AG08395 (cell line): ENCODE measurements at places on chromosomes 3 and 15.

- DNase-seq, result no peak
These were observed 45.7 kb downstream of the MORC1 start for GRCh38 chr3:109072194-109072593.

DNA sequence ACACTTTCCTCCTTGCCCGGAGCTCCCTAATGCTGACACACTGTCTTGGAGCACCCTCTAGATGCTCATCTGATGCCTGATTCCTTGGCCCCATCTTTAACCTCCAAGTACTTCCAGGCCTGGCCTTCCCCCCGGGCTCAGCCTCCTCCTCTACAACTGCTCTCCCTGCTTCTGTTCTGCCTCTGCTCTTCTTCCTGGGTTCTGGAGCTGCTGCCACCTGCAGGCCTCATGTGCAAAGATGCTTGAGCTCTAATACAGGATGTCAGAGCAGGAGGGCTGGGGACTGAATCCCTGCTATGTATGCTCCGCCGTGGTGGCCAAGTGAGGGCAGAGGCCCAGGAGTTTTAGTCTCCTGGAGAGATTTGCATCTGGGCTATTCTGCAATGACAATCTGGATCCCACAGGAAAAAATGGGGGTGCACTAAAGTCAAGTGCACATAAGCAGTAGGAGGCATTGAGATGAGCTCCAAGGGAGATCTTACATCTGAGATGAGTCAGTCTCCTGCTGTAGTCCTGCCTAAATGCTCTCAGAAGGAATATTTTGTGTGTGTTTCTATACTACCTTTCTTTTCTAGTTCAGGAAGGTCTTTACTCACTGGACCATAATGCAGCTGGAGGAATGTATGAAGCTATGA is 296.3 kb downstream of the UACA start:
- peak; percentile 78 for DNase-seq

- DNase-seq, result no peak
These were observed 62.2 kb downstream of the MB21D2 start for GRCh38 chr3:192855434-192855833.

DNA sequence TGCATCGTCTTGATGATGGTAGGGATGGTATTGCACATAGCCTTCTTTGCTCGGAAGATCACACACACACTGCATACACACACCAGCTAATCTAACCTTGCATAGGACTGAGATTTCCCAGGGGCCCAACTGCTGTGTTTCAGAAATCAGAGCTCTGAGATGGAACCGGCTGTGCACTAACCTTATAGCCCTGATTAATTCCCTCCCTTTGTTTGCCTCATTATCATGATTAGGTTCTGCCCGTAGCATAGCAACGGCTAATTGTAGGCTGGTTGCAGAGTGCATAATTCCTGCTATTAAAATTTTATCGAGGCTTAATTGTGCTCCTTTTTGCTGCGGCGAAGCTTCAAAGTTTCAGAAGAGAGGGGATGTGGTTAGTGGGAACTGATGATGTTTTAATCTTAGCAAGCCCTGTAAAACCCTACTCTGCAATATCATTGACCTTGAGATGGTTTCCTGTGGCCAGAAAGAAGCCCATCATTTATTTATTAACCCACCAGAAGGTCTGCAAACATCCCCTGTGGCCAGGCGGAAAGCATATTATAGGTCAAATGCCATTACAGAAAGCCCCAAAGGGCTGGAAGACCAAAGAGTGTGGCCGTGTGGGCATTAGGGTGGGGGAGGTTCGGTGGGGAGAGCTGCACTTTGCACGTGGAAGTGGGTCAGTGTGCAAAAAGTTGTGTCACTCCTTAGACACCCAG is 56.2 kb upstream of the GLCE start:
- no peak for DNase-seq

- DNase-seq, result peak; percentile 19
These were observed 26.6 kb downstream of the MASP1 start for GRCh38 chr3:187264911-187265310.

DNA sequence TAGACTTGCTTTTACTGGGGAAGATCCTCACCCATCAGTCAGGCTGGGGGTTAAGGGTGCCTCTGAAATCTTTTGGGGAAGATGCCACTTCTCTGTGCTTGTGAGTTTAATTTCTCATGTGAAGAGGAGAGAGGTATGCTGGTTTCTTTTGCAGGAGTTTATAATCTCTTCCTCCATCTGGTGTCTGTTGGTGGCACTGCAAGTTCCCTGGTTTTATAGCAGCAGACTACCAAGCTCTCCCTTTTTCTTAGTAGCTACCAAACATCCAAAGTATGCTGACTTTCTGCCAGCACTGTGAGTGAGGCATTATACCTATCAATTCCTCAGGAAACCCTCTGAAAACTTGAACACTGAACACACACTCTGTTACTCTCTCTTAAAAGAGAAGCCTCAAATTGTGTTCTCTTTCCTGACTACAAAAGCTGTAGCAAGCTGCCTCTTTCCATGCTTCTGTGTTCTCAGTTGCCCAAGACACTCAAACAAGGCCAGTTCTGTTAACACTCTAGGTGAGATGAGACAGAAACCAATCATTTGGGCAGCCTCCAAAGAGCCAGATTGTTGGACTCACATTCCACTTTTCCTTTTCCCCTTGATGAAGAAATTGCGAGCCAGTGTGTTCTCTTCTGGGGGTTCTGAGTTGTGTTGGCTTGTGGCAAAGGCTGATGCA is 299.5 kb downstream of the GAP43 start:
- peak; percentile 54 for DNase-seq

DNA sequence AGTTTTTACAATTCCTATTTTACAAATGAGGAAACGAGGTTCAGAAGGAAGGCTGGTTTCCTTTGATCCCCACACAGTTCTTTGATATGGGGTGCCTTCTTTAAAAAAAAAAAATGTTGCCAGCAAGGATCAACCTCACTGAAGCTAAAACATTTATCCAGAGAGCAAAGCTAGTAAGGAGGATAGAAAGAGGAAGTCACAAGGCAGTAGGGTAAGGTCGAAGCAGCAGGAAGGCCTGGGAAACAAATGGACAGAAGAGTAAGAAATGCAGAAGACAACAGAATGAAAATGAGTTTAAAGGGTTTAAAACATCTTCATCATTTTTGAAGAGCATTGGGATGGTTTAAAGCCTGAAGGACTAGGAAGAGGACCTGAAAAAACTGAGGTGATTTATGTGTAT is 30.6 kb upstream of the CP start:
- DNase-seq, result no peak

DNA sequence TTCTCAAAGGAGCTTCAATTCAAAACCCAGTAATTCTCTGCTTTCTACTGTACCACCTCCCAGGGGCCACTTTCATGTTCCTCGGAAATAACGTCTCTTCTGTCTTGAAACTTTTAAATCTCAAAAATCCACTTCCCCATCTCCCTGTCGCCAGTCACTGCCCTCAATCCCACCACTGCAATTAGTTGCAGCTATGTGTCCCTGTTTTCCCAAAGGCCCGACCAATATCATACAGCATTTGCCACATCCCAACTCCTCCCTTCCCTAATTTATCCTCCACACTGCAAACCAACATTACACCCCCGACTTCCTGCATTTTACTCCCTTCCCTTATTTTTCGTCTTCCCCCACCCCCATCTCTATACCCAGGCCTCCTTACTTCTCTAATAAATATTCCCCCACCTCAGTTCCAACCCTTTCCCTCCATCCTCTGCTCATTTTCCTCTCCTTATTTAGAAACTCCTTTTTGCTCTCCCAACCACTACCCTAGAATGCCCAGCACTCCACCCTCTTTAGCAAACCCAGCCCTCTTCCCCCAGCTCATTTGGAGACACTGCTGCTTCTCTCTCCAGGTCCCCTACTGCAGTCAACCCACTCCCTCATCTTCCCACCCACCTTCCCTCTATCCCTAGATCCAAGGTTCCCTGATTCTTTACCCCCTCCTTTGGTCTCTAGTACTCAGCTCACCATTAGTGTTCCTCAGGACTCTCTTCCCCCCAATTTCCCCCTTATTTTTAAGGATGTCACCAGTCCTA is 1.1 kb downstream of the NPTN start:
- peak; percentile 54 for DNase-seq

DNA sequence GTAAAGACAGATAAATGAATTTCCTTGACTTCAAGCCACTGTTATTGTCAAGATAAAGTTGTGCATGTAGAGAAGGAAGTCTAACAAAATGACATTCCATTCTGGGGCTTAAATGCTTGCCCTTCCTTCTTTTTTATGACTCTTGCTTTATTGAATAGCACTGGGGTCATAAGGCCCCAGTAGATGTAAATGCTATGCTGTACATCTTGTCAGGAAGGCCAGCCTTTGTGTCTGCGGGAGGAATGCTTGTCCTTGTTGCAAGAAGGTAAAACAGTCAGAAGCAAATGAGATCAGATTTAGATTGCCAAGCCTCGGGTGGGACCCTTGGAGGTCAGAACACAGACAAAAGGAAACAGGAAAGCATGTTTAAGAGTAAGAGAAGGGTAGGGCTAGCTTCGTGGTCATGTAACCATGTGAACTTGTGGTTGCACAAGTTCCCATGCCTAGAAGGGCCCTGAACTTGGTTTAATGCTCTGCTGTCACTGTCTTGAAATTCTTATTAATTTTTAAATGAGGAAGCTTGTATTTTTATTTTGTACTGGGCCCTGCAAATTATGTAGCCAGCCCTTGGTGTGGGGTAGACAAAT is 81.5 kb downstream of the PPM1L start:
- no peak for DNase-seq

DNA sequence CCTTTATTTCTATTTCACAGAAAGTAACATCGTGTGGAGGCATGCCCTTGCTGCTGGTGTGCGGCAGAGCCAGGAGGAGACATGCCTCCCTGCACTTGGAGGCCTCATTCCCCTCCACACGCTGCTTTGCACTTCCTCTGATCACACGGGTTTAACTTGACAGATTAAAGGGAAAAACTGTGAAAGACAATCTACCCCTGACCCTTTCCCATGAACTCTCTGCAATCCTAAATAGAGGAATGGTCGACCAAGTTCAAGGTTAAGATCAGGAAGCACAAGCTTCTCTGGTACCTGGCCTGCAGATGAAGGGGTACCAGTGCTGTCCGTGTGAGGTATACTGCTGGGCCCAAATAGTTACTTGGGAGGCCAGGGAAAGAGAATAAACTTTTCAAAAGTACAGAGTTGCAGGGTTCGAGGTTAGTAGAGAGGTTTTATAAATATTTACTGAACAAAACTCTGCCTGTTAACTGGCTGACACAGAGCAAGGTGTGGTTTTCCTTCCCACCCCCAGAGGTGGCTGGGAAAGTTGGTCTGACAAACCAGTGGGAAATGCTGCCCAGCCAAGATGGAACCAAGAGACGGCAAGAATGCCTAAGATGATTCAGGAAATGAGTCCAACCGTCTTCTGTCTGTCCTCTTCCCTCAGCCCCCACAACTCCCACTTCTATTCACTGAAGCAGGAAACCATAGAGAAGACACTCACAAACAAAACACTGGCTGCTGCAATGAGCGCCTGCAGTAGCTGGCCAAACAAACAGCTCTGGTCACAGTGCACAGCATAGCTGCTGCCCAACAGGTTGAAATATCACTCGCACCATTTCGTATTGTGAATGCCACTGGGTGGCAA is 79.6 kb downstream of the IGF2BP2 start:
- peak; percentile 74 for DNase-seq

- no peak for DNase-seq
These were observed 20.7 kb downstream of the GRIP2 start for GRCh38 chr3:14519406-14519805.

DNA sequence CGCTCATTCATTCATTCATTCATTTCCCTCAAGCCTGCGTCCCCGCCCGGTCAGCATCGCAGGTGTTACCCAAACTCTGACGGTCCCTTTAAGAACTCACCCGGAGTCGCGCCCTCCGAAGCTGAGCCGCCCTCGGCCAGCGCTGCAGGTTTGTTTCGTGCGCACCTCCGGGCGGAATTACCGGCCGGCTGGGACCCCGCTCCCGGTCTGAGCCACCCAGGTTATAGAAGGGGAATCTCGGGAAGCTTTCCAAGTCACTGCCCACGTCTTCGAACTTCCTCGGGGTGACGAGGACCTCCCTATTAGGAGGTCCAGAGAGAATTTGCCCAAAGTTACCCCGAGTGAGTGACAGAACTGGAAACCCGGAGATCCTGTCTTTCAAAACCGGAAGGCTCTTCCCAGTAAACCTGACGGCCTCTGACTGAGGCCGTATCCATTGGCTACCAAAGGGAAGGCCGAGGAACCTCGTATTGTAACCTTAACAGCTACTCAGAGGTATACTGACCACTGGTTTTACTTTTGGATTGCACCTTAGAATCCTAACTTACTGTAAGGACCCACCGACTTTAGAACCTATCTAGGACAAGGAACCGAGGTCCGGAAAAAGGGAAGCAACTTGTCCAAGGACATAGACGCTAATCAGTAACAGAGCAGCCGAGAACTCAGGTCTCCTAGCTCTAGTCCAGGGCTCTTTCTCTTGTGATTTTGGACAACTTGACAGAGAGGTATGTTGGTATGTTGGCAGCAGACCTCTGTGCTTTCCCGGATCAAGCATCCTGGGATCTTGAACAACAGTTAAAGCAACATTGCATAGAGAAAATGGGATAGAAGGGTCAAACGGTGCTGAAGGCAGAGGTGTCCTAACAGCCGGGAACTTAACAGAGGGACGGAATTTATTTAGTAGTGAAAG is 788 bp upstream of the DLG1 start:
- DNase-seq, result no peak

GRCh38 chr3:188956839-188957489 is 214.8 kb upstream of the TPRG1 start:
- peak; percentile 61 for DNase-seq

DNA sequence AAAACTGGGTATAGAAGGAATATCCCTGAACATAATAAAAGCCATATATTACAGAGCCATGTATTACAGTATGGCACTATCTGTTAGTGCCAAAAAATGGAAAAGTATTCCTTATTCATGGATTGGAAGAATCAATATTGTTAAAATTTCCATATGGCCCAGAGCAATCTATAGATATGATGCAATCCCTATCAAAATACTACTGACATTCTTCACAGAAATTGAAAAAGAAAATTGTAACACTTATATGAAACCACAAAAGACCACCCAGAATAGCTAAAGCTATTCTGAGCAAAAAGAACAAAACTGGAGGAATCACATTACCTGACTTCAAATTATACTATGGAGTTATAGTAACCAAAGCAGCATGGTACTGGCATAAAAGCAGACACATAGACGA is 218.8 kb downstream of the PLCL2 start:
- no peak for DNase-seq

DNA sequence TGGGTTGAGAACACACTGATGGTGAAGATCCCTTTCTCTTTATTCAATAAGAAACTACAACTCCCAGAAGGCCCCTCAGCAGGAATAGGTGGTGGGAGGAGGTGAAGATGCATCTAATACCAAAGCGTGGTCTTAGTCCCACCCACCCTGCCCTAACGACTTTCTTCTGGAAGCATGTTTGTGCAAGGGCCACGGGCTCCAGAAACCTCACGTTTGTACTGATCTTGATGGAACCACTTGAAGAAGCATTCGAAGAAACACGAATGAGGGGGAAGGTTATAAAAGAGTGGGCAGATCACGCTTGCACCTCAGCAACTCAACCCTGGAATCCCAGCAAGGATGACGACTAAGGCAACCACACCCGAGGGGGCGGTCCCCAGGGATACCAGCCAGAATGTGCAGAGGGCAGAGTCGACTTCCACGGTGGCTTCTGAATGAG is 10.6 kb upstream of the SLC25A36 start:
- DNase-seq, result no peak

GRCh38 chr3:9669720-9670432 is 20.6 kb downstream of the MTMR14 start:
- peak; percentile 43 for DNase-seq
